ENCODE measurements at places on chromosomes 12 and 14. TPM values are rescaled to one million over a fixed set of nuclear protein-coding genes. Genes with fewer than 3 reads are reported as not detected.

GRCh38 chr12:115683240-115683780 lies 594.2 kb downstream of the MED13L start:
- no peak for DNase-seq

Gene CPSF6
- 23.7 TPM for total RNA-seq

Gene MGP
- total RNA-seq, result 317 TPM

Gene AQP2
- total RNA-seq, result not detected

GRCh38 chr12:24797901-24798300 lies 151.0 kb downstream of the BCAT1 start:
- DNase-seq, result no peak

GRCh38 chr14:60975551-60975950 lies 5.3 kb downstream of the TRMT5 start:
- no peak for DNase-seq

DNA sequence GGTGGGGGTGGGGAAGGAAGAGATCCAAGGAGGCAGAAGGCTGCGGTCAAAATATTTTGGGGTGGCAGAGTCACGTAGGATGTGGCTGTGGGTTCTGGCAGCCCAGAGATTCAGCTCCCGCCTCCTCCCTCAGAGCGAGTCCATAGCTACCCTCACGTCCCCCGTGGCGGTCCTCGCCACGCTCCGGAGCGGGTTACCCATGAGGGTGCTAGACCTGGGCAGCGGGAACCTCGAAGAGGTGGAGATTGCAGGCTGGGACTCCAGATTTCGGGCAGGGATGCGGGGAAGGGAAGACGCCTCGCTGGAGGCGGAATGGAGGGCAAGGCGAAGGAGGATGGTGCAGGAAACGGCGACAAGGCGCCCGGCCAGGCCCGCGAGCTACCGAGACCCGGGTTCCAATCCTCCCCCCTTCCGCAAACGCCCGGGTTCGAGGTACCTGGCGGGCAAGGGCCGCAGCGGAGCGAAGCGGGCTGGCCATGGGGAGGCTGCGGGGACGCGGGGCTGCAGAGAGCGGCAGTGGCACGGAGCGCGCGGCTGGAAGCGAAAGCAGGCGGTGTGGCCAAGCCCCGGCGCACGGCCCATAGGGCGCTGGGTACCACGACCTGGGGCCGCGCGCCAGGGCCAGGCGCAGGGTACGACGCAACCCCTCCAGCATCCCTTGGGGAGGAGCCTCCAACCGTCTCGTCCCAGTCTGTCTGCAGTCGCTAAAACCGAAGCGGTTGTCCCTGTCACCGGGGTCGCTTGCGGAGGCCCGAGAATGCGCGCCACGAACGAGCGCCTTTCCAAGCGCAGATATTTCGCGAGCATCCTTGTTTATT lies 46.2 kb downstream of the BCAT1 start:
- no peak for DNase-seq

- DNase-seq, result no peak
Observed at GRCh38 chr12:74626397-74626796, 88.8 kb downstream of the ATXN7L3B start.

Gene RPL10L
- not detected for total RNA-seq
